ENCODE measurements at places on chromosomes 16 and 17.

- no peak overlapping the region for H3K4me3 ChIP-seq
- DNase-seq, result no peak
- no peaks in the 10 kb centered on the region for H3K27me3 ChIP-seq
- H3K36me3 ChIP-seq, result peaks cover 22% of the 10 kb centered on the region
Observed at GRCh38 chr16:56510544-56510943, 9.3 kb downstream of the BBS2 start.

GRCh38 chr17:15742921-15743320 lies 10.8 kb downstream of the TBC1D26 start:
- H3K27me3 ChIP-seq, result peaks cover 18% of the 10 kb centered on the region
- peak; percentile 56 for DNase-seq
- H3K4me1 ChIP-seq, result no peaks in the 10 kb centered on the region
- no peaks in the 10 kb centered on the region for H3K36me3 ChIP-seq

GRCh38 chr17:49187301-49187700 lies 23.1 kb downstream of the GNGT2 start:
- peaks cover 5% of the 10 kb centered on the region for H3K4me1 ChIP-seq
- no peak overlapping the region for H3K27ac ChIP-seq
- no peak for DNase-seq
- no peaks in the 10 kb centered on the region for H3K36me3 ChIP-seq
- H3K27me3 ChIP-seq, result no peaks in the 10 kb centered on the region
- H3K4me3 ChIP-seq, result no peak overlapping the region

- H3K27ac ChIP-seq, result no peak overlapping the region
- no peaks in the 10 kb centered on the region for H3K27me3 ChIP-seq
- H3K4me1 ChIP-seq, result no peaks in the 10 kb centered on the region
- no peaks in the 10 kb centered on the region for H3K36me3 ChIP-seq
Observed at GRCh38 chr16:24273508-24274182, 17.5 kb downstream of the CACNG3 start.

DNA sequence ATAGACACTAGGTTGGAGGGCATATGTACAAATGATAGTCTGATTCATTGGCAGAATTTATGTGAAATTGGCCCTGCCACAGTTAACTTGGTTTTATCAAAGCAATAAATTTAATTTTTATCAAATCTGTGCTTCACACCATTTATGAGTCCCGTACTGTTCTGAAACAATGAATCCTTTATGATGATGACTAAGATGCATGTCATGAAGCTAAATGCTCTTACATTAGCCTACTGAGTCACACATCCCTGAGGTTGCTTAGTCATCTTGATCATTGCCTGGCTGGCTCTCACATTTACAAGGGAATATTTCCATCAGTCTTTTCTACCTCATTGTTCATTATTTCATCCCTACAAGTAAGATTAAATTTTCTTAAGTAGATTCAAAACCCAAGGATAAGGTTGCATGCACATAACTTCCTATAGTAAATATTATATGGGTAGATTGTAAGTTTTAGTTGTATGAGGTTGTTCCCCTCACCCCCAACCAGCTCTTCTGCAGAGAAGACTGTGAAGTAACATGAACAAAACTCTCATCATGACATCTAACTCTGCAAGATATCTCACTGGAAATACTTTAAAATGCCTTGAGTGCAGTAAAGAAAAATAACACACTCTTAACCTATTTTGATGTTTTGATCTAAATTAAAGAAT lies 170.7 kb downstream of the CYB561 start:
- H3K4me1 ChIP-seq, result peaks cover 60% of the 10 kb centered on the region
- peak overlapping the region; percentile 75 for H3K27ac ChIP-seq

- peaks cover 34% of the 10 kb centered on the region for H3K4me1 ChIP-seq
- no peaks in the 10 kb centered on the region for H3K27me3 ChIP-seq
- no peaks in the 10 kb centered on the region for H3K36me3 ChIP-seq
Observed at GRCh38 chr16:57643147-57643874, 14.9 kb downstream of the ADGRG1 start.

DNA sequence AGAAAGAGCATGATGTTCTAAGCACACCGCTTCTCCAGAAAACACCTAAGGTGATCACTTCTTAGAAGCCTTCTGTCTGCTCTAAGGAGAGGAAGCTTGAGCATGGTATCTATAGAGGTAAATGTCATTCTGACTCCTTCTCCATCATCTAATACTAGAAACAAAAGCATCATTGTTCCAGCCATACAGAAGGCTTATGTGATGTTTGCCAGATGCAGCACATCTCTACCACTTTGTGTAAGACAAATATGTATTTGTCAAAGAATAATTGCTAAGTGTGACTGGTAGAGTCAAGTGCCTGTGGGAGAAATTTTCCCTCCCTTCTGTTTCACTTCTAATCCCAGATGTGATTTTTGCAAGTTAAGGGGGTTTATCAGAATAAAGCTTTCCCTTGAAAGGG lies 217.1 kb downstream of the HS3ST3A1 start:
- H3K36me3 ChIP-seq, result no peaks in the 10 kb centered on the region
- no peak overlapping the region for H3K4me3 ChIP-seq
- no peaks in the 10 kb centered on the region for H3K27me3 ChIP-seq
- no peak overlapping the region for H3K27ac ChIP-seq
- peaks cover 5% of the 10 kb centered on the region for H3K4me1 ChIP-seq

- no peaks in the 10 kb centered on the region for H3K27me3 ChIP-seq
- no peak overlapping the region for H3K4me3 ChIP-seq
- DNase-seq, result peak; percentile 71
- H3K27ac ChIP-seq, result no peak overlapping the region
- H3K36me3 ChIP-seq, result no peaks in the 10 kb centered on the region
Observed at GRCh38 chr17:1939981-1940809, 84.9 kb downstream of the RTN4RL1 start.

DNA sequence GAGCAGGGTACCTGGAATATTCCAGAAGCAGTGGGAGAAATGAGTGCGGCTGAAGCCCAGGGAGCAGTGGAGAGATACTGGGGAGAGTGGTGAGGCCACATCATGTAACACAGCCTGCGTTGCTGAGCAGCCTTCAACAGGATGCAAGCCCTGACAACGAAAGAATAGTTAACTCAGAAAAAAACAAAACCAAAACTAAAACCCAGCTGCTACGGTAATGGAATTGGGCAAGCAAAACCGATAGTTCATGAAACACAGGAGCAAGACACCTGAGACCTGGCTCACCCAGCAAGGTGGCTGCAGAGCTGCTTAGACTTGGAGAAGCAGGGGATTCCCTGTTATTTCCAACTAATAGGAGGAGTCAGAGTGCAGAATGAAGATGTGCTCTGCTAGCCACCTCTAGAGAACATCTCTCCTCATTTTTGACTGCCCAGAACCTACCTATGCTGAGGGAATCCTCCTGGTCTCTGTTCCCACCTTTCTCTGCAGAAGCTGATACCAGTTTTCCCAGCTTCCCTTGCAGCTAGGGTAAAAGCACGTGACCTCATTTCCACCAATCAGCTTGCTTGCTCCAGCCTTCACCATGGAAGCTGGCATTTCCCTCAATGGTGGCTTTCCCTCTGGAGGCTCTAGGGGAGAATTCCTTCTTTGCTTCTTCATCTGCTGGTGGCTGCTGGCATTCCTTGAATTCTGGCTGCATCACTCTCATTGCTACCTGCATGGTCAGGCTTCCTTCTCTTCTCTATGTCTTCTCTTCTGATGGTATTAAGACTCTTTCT lies 59.4 kb upstream of the XYLT1 start:
- no peaks in the 10 kb centered on the region for H3K36me3 ChIP-seq
- H3K27ac ChIP-seq, result no peak overlapping the region
- H3K4me1 ChIP-seq, result no peaks in the 10 kb centered on the region
- no peak for DNase-seq
- H3K27me3 ChIP-seq, result peaks cover 16% of the 10 kb centered on the region

DNA sequence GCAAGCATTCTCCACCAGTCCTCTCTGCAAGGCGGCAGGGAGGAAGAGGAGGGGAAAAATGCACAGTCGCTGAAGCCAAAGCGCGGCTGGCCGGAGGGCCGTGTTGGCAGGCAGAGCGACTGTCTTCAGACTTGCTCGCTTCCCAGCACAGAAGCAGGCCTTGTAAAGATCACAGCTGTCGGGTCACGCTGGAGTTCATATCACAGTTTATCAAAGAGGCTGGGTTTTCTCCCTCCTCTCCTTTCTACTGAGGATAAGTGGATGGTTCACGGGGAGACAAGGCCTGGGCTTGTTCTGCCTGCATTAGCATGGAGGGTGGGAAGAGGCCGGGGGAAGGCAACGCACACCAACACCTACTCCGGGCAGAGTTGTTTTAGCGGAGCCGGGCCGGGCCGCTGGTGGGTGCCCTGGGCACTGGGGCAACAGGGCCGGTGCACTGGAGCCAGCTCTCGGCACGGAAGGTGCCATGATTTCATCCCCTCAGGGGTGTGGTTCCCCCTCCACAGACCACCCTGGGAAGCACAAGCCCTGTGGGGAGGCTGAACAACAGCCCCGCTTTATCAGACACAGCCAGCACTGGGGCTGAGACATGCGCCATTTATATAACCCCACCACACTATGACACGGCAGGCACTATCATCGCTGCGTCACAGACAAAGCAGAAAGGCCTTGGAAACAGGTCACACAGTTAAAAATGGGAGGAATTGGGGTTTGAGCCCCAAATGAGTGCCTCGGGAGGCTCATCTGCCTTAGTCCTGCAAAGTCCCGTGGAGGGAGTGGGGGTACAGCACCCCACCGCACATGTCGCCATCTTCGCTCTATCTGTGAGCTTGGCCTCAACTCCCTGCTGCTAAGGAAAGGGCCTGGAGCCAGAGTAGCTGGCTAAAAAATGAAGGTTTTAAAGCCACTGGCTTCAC lies 40.3 kb upstream of the MTSS2 start:
- no peaks in the 10 kb centered on the region for H3K27me3 ChIP-seq
- no peak overlapping the region for H3K4me3 ChIP-seq
- no peak for DNase-seq

- H3K27ac ChIP-seq, result no peak overlapping the region
- no peaks in the 10 kb centered on the region for H3K27me3 ChIP-seq
- H3K4me3 ChIP-seq, result no peak overlapping the region
- peaks cover 15% of the 10 kb centered on the region for H3K4me1 ChIP-seq
- peak; percentile 21 for DNase-seq
Observed at GRCh38 chr16:49600536-49600935, 226.9 kb downstream of the C16orf78 start.

DNA sequence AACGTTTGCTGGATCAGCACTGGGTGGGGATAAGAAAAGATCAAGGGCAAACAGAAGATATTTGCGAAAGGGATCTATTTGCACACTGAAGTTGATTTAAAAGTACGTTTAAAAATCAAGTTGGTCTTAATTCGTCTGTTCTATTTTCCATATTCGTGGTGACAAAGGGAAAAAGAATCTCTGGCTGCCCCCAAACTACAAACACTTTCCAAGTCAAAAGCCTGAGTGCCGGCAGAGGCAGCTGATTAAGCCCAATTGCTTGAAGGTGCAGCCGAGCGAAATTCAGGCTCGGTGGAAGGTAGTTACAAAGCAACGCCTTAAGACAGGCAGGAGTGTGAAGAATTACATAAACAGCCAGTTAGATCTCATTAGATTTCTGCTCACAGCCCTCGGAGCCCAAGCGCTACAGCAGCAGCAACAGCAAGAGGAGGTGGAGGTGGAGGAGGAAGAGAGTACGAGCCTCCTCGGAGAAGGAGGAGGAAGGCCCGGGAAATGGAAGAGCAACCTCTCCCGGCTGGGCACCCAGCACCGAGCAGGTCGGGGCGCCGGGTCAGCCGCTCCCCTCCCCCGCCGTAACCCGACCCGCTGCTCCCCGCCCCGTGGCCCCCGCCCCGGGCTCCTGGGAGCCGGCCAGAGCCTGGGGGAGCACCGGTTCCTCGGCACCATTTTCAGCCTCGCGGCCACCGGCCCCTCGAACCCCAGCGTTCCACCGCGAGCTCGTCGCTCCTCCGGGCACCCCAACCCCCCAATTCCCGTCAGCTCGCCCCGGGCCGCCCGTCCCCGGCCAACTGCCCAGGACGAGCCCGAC lies 890 bp downstream of the TOB1 start:
- H3K4me3 ChIP-seq, result peak overlapping the region; percentile 80
- peaks cover 37% of the 10 kb centered on the region for H3K4me1 ChIP-seq
- peaks cover 20% of the 10 kb centered on the region for H3K36me3 ChIP-seq
- peak; percentile 72 for DNase-seq
- H3K27ac ChIP-seq, result peak overlapping the region; percentile 64

DNA sequence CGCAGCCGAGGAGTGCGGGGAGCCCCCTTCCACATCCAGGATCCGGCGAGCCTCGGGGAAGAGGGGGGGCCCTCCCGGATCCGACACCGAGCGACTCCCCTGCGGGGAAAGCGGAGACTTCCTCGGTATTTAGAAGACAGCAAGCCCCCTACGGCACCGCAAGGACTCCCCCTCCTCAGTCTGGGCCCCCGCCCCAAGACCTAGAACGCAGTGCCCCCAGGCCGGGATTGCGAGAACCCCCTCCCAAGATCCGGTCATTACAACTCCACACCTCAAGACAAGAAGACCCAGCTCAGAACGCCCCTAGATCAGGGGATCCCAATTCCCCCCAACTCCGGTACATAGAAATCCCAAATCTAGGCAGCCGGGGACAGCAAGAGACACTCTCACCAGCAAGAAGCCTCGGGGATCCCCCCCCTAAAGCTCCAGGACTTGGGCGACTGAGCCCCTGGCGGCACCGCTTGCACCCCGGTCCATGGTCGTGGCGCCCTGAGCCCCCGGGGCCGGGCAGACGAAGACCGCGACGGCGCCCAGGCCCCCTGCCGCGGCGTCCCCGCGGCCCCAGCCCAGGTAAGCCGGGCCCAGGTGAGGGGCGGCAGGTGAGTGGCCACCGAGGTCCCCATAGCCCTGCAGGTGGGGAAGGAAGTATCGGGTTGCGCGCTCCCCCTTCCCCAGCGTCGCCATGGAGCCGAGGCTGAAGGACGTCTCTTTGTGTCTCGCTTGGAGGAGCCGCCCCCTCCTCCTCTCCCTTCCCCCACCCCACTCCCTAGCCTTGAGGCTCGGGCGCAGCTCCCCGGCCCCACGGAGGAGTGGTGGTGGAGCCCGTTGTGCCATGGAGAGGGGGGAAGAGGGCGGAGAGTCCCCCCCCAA lies 641 bp downstream of the SBK1 start:
- DNase-seq, result no peak
- no peak overlapping the region for H3K27ac ChIP-seq
- H3K36me3 ChIP-seq, result no peaks in the 10 kb centered on the region
- H3K4me3 ChIP-seq, result peak overlapping the region; percentile 37
- peaks cover 50% of the 10 kb centered on the region for H3K27me3 ChIP-seq
- peaks cover 4% of the 10 kb centered on the region for H3K4me1 ChIP-seq

- H3K36me3 ChIP-seq, result no peaks in the 10 kb centered on the region
- H3K4me1 ChIP-seq, result peaks cover 10% of the 10 kb centered on the region
- no peak for DNase-seq
Observed at GRCh38 chr17:81479175-81480071, 33.2 kb downstream of the ACTG1 start.

- no peaks in the 10 kb centered on the region for H3K4me1 ChIP-seq
- H3K27ac ChIP-seq, result no peak overlapping the region
- no peaks in the 10 kb centered on the region for H3K36me3 ChIP-seq
- DNase-seq, result no peak
Observed at GRCh38 chr17:6286233-6286632, 148.7 kb downstream of the AIPL1 start.

DNA sequence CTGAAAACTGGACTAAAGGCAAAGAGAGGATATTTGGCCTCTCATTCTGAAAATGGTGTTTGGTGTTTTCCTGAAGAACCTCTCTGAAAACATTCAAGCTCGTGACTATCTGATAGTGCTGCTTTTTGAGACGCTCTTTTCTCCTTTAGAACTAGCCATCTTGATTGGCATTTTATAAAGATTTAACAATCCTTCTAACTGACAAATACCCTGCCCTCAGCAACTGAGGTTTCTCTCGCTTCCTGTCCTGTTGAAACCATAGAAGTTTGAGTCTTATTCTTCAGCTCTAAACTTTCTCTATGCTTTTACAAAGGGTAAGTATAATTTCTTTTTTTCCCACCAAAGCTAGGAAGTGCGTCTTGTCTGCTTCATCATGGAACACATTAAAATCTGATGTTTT lies 13.3 kb downstream of the CNEP1R1 start:
- no peaks in the 10 kb centered on the region for H3K27me3 ChIP-seq
- no peak overlapping the region for H3K27ac ChIP-seq

Data from osteoblast (primary cell).